ENCODE measurements at places on chromosomes 16 and 17. TPM values are rescaled to one million over a fixed set of nuclear protein-coding genes. Genes with fewer than 3 reads are reported as not detected.

Gene KRT40
- not detected for total RNA-seq

Gene NARF
- total RNA-seq, result 57.3 TPM

Gene TPPP3
- 4.8 TPM for total RNA-seq

Gene CYB5D1
- total RNA-seq, result 16.7 TPM

Gene ALG1
- 20.4 TPM for total RNA-seq

Gene CLCN7
- 80.8 TPM for total RNA-seq

Gene PIMREG
- not detected for total RNA-seq
